ENCODE measurements at places on chromosomes 1 and 21.

GRCh38 chr1:231318015-231318355 lies 19.7 kb downstream of the EXOC8 start:
- DNase-seq, result no peak

- no peak for DNase-seq
Observed at GRCh38 chr1:89871768-89872473, 51.1 kb downstream of the LRRC8D start.

DNA sequence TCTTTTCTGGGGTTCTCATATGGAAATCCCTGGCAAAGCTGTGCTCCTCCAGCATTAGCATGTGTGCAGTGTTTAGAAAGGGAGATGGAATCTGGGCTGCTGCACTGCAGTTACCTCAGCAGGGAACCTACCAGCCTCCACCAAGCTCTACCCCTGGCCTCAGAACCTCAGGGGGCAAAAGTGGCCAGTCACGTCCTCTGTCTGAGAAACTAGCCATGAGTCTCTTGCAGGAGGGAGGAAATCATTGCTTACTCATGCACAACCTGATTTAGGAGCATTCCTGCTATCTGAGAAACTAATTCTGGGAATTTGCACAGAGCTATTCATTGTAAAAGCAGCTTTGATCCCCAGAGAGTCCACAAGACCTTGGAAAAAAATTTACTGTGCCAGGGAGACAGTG lies 80.6 kb upstream of the IPO9 start:
- DNase-seq, result peak; percentile 30

DNA sequence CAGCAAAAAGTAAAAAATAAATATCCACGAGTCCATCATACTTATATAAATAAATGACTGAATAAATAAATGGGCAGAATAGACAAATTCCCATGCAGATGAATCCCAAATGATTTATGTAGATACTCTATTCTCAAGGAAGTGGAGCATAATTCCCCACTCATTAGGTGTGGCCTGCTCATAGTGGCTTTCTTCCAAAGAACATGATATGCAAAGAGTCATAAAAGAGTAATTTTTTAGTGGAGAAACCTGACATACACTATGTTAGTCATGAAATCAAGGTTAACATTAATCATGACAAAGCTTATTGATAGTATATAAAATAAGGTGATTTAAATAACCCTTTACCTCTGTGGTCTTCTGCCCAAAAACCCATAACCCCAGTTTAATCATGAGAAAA lies 298.9 kb downstream of the DPYD start:
- no peak for DNase-seq

DNA sequence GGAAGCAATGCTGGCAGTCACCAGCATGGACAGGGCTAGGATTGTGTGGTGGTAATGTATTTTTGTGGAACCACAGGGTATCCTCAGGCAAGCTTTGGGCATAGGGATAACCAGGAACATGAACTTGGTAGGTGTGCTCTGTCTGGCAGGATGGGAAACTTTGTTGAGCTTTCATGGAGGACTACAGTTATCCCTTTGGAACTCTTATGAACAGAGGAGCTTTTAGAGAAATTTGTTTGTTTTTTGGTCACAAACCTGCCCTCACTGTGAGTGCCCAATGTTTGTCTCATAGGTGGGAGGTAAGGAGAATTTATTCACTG lies 54.4 kb downstream of the MACF1 start:
- no peak for DNase-seq

- no peak for DNase-seq
Observed at GRCh38 chr1:29914936-29915335, 678.6 kb downstream of the PTPRU start.

GRCh38 chr1:111864862-111865261 lies 109.2 kb downstream of the DDX20 start:
- DNase-seq, result peak; percentile 66

DNA sequence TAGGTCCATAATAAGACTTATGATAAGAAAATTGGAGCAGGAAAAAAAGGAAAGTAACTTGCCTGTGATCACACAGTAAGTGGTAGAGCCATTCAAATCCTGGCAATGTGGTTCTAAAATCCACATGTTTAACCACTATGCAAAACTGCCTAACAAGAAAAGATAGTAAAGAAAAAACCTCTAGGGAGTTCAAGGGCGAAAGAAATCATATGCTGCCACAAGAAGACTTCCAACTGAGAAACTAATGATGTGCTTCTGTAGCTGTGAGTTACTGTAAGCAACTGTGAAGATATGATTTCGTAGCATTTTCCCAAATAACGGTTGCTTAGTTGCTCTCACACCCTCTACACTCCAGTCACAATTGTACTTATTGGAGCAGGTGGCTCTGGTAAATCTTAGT lies 20.9 kb upstream of the LYPLAL1 start:
- no peak for DNase-seq

GRCh38 chr1:221612047-221612777 lies 129.7 kb downstream of the DUSP10 start:
- DNase-seq, result no peak

DNA sequence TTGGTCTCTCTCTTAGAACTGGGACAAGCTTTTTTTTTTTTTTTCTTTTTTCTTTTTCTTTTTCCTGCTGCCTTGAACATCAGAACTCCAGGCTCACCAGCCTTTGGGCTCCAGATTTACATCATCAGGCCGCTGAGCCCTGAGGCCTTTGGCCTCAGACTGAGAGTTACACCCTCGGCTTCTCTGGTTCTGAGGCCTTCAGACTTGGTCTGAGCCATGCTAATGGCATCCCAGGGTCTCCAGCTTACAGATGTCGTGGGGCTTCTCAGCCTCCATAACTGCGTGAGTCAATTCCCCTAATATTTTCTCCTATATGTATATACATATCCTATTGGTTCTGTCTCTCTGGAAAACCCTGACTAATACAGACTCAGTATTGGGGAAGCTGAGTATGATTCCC lies 36.5 kb upstream of the RC3H1 start:
- DNase-seq, result no peak

DNA sequence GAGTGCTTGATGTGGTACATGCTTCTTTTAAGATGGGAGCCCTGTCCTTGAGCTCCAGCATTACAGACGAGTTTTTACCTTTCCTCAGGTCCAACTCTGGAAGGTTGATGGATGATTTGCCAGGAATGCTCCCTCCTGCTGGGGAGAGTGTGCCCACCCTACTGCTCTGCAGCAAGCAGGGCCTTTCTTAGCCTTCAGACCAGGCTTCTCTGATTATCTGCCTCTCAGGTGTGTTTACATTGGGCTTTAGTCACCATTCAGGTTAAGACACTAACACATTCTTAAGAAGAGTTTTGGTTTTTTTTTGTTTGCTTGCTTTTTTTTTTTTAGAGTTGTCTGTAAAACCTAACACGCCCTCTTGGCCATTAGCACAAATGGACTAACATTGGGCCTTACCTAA lies 301.8 kb downstream of the KCNT2 start:
- peak; percentile 72 for DNase-seq

GRCh38 chr1:100152271-100152670 lies 19.3 kb downstream of the TRMT13 start:
- no peak for DNase-seq

DNA sequence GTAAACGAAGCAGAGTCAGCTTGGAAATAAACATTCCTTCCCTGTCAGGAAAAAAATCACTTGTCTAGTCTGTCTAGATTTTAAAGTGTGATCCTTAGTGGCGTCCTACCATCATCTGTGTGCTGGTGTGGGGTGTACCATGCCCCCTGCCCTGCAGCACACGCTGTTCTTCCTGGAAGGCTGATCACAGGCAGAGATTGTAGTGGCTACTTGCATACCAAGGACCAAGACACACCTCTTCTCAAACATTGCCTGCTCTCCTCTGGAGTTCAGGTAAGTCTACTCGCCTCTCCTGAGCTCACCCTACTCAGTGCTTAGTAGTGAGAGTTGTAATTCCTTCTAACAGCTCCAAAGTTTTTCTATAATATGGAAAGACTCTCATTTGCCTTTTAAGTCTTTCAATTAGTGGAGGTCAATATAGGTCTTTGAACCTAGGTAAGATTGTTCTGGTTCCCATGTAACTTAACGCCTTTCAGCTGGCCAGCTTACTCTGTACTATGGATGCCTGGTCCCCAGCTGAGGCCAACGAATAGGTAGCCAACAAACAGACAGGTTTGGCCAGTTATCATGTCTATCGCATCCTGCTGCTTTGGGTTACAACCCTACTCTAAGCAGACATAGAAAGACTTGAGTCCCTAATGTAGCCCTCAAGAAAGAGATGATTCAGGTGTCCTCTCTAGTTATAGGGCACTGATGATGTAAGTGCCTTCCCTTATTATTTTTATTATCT lies 55.4 kb downstream of the XCL1 start:
- no peak for DNase-seq

DNA sequence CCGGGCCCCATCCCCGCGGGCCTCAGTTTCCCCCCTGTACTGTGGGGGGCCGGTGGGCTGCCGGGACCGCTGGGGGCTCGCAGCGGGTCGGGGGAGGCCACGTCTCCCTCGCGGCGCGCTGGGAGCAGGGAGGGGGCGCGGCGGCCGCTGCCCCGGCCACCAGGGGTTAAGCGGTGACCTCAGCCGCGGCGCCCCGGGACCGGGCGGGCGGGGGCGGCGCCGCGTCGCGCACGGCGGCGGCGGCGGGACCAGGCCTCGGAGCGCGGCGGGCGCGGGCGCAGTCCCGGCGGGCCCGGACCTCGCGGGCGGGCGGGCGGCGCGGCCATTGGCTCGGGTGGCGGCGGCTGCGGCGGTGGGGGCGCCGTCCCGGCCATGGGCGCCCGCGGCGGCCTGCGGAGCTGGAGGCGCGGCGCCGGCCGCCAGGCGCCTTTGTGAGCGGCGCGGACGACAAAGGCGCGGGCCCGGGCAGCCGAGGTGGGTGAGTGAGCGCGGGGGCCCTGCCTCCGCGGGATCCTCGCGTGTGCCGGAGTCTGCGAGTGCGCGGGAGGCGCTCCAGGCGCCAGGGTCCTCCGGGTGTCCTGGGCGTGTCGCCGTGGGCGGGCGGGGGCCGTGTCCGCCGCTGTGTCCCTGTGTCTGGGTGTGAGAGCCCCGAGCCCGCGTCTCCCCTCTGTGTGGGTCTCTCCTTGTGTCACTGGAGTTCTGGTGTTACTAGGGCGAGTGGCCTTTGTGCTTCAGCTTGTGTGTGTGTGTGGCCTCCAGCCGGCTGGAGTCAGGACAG lies at the start of gene ARHGEF10L:
TSS of gene ARHGEF10L (plus strand) at position 222 of the 778 bp plus-strand sequence. CDS start 40,898 bp downstream, outside the sequence.
- no peak for DNase-seq

DNA sequence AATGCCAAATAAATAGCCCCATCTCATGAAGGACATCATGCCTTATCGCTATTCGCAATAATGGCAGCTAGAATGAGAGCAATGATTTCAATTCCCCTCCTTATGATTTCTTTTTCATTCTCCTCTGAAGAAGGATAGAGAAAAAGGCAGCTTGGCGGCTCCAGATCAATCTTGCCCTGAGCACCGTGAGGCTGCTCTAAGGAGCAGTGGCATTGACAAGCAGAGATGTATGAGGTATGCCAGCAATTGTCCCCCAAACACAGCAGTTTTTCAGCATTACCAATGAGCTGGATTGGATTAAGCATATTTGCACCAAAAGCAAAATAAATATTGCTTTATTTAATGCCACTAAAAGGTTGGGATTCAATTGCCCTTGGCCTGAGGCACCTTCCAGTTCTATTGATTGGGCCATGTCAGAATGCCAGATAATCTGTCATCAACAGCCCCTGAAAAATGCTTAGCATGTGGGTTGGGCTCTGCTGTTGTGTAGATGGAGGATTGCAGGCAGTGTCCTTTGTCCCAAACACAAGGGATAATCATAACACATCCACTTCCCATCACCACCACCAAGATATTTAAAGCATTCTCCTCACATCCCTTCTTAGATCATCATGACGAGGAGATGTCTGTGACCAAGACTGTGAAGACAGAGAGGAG lies 135.7 kb downstream of the BEND5 start:
- no peak for DNase-seq

DNA sequence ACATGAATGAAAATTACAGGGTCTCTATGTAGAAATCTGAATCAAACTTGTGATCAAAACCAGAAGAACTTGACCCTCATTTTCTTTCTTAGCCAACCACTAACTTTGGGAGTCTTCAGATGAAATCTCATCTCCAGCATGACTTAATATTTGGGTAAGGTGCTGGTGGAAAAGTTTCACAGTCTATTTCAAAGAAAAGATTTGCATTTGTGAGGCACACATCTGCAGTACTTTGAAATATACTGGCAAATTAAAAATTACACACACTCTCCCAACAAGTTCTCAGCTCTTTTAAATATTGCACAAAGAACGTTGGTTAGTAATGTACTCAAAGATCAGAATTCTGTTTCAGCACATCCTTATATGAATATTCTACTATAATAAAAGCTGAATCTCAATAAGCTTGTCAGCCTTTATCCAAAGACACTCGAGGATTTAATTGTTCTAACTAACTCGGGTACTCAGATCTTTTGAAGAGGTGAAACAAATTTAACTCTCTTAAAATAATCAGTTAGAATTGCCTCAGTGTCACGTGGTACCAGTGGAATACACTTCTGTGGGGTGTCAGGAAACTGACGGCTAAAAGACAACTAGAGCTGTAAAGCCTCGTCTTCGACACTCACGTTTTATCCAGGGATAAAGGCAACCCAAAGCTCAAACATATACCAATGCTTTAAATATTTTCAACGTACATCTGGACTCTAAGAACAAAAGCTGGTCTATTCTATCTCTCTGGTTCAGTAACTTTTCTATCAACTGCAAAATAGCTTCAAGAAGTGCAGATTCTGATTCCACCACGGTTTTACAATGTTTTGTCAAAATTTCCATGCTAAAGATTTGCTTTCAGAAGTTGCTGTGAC lies 19.0 kb downstream of the SAMSN1 start:
- DNase-seq, result no peak

DNA sequence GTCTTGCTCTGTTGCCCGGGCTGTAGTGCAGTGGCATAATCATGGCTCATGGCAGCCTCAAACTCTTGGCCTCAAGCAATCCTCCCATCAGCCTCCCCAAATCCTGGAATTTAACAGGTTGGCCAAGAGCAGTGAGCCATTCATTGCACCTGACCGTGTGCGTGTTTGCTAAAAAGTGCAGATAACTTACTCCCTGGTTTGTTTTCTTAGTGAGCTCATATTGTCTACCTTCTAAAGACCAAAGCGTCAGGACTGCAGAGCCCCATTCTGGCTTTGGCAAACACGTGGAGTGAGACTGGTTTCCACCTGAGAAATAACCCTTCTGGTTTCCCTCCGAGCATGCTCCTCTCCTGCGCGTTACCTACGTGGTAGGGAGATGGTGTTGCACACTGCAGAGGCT lies 32.2 kb upstream of the CA6 start:
- no peak for DNase-seq

- DNase-seq, result peak; percentile 42
Observed at GRCh38 chr1:44672254-44672955, 1.9 kb downstream of the TMEM53 start.

- no peak for DNase-seq
Observed at GRCh38 chr1:185974367-185975170, 240.4 kb downstream of the HMCN1 start.

- DNase-seq, result peak; percentile 52
Observed at GRCh38 chr1:32741413-32742198, 39.0 kb upstream of the SYNC start.

GRCh38 chr1:14238472-14239307 lies 359.8 kb upstream of the KAZN start:
- no peak for DNase-seq

DNA sequence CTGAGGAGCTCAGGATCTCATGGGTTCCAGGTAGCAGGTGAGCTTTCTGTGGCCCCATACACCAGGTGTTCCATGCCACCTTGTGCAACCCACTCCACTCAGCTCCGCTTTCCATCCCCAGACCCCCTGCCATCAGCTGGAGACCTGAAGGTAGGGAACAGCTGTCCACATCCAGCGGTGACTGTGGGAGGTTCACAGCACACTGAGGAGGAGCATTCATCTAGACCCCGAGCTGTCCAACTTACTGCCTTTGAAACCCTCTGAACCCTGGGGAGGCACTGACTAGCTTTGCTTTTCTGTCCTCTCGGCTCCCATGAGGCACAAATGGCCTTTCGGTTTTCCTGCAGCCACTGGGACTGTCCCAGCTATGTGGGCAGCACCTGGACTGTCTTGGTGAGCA lies 27.9 kb upstream of the ABCG1 start:
- DNase-seq, result no peak
